ENCODE measurements at places on chromosomes 6 and 20. TPM values are rescaled to one million over a fixed set of nuclear protein-coding genes. Genes with fewer than 3 reads are reported as not detected.

GRCh38 chr6:63478734-63479133 lies 93.5 kb upstream of the LOC128125822 start:
- no peak for DNase-seq

- DNase-seq: no peak
Observed at GRCh38 chr20:7673841-7674240, 266.4 kb downstream of the HAO1 start.

DNA sequence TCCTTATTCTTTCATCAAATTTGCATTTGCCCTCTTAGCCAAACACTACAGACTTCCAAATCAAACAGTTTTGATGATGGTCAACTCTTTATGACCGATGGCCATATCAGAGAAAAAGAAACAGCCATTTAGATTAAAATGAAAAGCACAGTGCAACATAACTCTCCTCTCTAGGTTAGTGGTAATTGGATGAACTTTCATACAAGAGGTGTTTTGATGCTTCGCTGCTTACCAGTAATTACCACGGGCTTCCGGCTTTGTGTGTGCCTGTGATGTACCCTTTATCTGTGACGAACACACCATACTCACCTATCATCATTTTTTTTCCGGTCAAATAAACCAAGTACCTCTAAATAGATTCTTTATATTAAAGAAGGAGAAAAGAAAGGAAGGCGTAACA lies 181.8 kb downstream of the FOXA2 start:
- DNase-seq: no peak

GRCh38 chr20:51500936-51501335 lies 41.6 kb downstream of the NFATC2 start:
- no peak for DNase-seq

- DNase-seq: no peak
Observed at GRCh38 chr6:118280210-118280609, 267.9 kb upstream of the PLN start.

Gene ELOVL2
- 1.3 TPM for total RNA-seq

Gene TAP2
- total RNA-seq: 29.4 TPM
